ENCODE measurements at places on chromosomes 16 and 17. TPM values are rescaled to one million over a fixed set of nuclear protein-coding genes. Genes with fewer than 3 reads are reported as not detected.

GRCh38 chr16:55815320-55815719, 17.6 kb downstream of the CES1 start:
- DNase-seq = no peak

DNA sequence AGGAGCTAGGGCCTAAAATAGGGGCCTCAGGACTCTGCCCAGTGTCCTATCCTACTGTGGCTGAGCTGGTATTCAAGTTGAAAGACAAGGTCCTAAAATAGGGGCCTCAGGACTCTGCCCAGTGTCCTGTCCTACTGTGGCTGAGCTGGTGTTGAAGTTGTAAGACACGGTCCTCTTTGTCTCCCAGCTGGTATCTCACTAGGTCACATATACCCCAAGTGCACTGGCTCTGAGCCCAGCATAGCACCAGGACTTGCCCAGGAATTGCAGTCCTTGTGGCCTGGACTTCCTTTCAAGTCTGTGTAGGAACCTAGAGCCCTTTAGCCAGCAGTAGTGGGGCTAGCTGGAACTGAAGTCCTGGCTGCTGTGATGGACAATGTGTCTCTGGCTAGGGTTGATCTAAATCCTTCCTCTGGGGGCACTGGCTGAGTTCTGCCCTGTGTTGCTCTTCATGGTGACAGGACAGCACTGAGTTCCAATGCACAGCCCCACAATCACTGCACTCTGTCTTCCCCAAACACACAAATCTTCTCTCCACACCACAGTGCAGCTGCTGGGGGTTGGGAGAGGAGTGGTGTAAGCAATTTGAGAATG, 260.5 kb downstream of the HAPSTR1 start:
- no peak for DNase-seq

Gene OR3A2
- 0.30 TPM for total RNA-seq

- DNase-seq = no peak
These were observed 1.4 kb upstream of the CPPED1 start for GRCh38 chr16:12805066-12805465.

DNA sequence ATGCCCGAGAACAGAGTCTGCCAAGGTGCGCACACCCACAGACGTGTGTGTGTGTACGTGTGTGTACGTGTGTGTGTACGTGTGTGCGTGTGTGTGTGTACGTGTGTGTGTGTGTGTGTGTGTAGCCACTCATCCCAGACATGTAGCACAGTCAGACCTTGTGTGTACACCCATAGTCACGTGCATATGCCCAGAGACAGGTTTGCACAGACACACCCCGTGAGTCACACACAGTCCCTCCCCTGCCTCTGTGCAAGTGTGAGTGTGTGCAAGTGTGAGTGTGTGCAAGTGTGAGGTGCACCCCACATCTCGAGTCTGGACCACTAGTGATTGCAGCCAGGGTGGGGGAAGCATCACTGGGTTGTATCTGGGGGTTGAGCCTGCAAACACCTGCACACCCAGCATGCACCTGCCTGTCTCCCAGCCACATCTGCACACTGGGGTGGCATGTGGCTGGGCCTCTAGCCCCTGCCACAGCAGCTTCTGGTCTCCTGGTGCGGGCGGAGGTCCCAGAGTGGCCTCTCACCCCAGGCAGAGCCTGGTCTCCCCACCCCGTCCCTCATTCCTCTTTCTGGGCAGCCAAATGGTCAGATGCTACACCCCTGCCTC, 23.6 kb downstream of the BAHCC1 start:
- DNase-seq = no peak

GRCh38 chr16:81650982-81651562, 128.0 kb upstream of the PLCG2 start:
- DNase-seq = peak; percentile 90

- no peak for DNase-seq
These were observed 327.4 kb upstream of the CCL2 start for GRCh38 chr17:33927732-33928133.

- DNase-seq = no peak
These were observed 29.6 kb downstream of the NPTX1 start for GRCh38 chr17:80446645-80447405.

Gene NPIPA3
- total RNA-seq = not detected

DNA sequence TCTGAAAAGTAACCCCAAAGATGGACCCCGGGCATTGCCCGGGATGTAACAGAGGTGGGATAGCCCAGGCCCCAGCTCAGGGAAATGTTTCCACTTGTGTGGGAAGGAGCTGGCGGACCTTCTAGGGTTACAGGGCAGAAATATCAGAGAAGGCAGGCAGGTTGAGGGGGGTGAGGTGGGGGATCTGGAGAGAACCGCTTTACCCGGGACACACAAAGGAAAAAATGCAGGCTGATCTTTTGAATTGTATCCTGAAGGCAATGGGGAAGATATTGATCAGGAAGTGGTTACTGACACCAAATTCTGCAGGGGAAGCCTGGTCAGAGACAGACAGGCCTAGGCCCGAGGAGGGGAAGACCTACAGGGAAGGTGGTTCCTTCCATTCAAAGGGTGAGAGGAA, 3.5 kb downstream of the SLC47A1 start:
- no peak for DNase-seq

- DNase-seq = no peak
These were observed 31.3 kb upstream of the RASL10B start for GRCh38 chr17:35700150-35700549.

- DNase-seq = no peak
These were observed 17.7 kb upstream of the KCTD5 start for GRCh38 chr16:2664574-2664982.

GRCh38 chr16:50781043-50781442, 39.2 kb downstream of the CYLD start:
- no peak for DNase-seq

Data from skin of body (tissue), 3 donors.